ENCODE measurements at places on chromosomes 2 and 18.

DNA sequence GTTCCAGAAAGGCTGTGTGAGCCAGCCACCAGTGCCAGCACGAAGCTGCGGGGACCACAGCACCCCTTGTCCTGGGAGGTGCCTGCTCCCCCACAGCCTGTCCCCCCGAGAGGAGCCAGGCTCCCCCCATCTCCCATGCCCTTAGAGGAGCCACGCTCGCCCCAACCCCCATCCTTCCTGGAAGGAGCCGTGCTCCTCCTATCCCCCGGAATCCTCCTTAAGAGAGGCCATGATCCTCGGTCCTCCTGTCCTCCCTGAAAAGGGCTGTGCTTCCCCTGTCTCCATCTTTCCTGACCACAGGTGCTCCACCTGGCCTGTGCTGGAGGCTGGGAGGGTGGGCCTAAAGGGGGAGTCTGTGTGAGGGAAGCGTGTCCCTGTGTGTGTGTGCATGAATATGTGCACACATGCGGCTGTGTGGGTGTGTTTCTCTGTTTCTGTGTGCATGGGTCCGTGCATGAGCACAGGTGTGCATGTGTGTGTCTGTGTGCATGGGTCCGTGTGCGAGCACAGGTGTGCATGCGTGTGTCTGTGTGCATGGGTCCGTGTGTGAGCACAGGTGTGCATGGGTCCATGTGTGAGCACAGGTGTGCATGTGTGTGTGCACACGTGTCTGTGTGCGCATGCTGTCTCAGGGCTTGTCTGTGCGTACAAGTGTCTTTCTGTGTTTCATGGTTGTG, 80.3 kb downstream of the RTP5 start:
- no peak for DNase-seq

GRCh38 chr2:223055836-223056235, 3.8 kb downstream of the KCNE4 start:
- peak; percentile 31 for DNase-seq

DNA sequence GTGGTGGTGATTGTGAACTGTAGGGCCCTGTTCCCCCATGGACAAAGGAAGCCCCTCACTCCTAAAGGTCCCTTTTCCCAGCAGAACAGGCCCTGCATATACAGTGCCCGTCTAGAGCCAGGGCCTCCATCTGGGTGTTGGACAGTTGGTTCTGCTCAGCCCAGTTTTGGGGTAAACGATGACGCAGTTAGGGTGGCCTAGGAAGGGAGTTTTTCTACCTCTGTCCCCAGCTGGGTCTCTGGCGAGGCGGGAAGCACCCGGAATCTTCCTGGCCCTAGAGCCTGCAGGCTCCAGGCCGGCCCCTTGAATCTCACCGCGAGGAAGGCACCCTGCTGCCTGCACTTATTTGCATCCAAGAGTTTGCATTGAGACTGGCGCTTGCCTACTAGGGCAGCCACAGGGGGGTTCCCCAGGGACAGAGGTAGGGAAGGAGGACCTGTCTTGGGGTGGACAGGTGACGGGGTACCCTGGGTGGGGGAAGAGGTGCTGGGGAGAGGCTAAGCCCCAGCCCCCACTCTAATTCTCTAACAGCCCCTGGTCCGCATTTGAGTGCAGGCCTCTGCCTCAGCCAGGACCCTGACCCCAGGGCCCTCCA, 529 bp upstream of the MTA3 start:
- peak; percentile 1 for DNase-seq

GRCh38 chr2:208101716-208102631, 22.4 kb downstream of the CRYGD start:
- no peak for DNase-seq

DNA sequence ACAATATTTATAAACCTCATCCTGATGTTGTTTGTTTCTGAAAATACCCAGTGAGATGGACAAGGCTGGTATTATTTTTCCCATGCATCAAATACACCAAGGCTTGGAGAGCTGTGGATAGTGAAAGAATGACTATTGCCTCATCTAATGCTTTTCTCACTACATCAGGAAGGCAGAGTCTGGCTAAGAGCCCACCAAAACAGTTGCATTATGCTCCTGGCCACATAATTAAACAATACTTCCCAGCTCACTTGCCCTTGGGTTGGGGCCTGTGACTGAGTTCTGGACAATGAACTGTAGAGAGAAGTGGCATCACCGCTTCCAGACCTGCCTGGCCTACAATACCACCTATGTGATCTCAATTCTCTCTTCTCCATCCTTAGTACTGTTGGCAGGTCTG, 46.4 kb upstream of the REEP1 start:
- no peak for DNase-seq

DNA sequence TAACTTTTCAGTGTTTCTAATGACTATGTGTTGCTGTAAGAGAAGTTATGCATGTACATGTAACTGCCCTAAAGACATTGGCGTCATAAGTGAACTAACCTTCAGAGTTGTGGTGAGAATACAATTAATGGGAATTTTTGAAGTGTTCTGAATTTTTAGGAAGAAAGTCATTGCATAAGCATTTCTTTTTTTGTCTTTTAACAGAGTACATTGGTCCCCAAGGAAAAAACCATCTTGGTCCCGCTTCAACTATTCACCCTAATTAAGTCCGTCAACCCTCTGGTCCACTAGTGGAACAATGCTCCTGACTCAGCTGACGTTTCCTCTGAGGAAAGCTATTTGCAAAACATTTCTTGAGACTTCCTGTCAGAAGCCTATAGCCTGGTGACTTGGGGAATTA, 41.1 kb upstream of the VIT start:
- no peak for DNase-seq

- DNase-seq, result no peak
Observed at GRCh38 chr2:168378960-168379669, 77.0 kb upstream of the CERS6 start.

GRCh38 chr2:125855204-125855603, 800.8 kb upstream of the GYPC start:
- DNase-seq, result no peak

DNA sequence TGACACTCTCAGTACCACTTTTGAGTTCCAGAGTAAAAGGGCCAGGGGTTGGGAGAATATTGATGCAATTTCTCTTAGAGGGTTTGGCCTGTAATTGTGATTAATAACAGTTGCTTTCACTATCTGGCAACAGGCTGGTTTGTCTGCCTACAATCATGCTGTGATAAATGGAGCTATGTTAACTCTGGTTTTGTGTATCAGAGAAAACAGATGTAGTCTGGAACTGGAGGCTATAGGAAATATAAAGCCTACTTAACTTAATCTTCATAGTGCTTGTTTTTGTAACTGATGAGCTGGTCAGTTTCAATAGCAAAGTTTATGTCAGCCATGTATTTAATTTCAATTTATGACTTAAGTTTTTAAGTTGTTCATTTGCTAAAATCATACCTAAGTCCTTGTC, 138.0 kb downstream of the AGPS start:
- DNase-seq, result no peak

- no peak for DNase-seq
Observed at GRCh38 chr18:57004366-57005121, 142.3 kb upstream of the BOD1L2 start.

DNA sequence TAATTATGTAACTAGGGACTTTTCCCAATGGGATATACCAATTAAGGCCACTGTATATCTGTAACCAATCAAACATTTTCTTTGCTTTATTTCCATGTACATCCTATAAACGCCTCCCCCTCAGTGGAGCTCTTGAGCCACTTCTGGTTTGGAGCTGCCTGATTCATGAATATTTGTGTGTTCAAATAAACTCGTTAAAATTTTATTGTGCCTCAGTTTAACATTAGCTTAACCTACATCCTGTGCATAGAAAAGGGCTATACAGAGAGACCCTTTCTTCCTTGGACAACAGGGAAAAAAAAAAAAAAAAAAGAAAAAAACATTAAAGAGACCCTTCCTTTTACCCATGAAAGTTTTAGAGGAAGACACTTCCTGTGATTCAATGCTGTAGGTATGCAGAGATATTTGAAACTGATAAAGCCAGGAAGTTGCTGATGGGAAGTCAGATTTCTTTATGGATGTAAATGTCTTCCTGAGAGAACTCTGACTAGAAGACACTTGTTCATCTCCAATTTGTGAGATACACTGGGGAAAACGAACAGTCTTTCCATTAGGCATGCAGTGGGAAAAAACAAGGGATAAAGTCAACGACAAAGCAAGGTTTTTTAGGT, 614.6 kb upstream of the SOX11 start:
- DNase-seq, result no peak

DNA sequence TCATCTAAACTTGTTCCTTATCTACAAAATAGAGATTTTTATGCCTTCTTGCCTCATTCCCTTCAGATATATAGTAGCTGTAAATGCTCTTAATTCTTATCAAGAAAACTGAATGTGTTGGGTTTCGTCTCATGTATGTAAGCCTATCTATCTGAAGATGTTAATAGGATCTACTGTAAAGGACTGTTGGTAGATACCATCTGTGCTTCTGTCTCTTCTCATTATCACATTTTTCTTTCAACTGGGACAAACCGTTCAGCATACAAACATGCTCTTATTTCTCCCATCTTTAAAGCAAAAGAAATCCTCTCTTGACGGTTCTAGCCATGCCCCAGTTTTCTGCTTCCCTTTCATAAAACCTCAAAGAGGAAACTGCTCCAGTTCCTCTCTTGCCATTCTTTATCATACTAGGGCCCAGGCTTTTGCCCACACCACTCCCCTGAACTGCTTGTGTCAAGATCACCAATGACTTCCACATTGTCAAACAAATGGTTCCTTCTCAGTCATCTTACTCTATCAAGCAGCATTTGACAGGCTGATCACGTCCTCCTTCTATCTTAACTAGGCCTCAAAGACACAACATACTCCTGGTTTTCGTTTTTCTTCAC, 88.7 kb downstream of the ARHGEF33 start:
- DNase-seq, result no peak

DNA sequence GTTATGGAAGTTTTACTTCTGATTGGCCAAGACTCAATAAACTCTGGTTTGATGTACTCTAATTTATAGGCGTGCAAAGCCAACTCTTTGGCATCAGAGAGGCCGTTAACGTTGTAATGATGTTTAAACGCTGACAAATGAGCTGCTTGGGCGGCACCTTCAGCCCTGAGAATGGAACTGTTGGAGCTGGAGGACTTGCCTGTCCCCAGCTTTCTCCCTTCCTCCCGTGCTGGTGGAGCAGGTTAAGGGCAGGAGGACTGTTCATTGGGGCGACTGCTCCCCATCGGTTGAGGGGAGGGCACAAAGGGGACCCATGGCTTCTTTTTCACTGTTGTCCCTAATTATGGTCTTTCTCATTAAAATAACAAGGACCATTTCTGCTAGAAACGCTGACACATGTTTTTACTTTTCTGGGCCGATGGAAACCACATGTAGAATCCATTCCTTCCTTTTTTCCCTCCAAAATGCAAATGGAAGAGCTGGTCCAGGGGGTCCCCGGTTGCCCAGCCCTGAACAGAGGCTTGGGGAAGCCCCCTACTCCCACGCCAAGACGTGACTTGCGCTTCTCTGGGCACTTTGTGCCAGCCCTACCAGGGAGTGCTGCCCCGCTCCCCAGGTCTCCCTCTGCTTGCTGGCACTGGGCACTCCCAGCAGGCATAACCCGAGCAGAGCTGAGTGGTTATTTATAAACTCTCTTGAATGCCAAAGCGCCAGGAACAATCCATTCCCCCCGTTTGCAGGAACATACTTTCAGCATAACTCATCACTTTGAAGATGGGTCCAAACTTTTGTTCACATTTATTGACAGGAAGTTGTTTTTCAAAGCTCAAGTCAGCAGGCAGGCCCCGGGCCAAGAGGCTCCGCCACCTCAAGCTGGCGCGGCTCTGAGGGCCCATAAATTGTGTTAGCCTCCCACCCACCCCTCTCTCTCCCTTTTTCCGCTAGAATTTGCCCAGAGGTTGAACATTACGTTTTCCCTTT, 170.1 kb downstream of the ASB1 start:
- DNase-seq, result no peak

DNA sequence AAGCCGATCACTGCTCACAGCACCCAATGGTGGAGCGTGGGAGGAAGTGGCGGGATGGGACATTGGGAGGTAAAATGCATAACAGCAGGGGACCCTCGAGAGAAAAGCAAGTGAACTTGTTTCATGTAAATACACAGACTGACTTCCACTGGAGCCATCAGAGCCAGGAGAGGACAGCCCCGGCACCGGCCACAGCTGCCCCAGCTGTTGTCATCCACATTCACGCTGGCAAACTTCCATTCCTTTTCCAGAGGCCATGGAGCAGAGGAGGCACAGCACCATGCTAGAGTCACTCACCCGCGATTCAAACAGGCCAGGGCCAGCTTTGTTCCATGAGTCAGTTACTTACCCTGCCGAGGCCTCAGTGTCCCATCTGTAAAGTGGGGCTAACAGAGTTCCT, 610.9 kb upstream of the SALL3 start:
- no peak for DNase-seq

DNA sequence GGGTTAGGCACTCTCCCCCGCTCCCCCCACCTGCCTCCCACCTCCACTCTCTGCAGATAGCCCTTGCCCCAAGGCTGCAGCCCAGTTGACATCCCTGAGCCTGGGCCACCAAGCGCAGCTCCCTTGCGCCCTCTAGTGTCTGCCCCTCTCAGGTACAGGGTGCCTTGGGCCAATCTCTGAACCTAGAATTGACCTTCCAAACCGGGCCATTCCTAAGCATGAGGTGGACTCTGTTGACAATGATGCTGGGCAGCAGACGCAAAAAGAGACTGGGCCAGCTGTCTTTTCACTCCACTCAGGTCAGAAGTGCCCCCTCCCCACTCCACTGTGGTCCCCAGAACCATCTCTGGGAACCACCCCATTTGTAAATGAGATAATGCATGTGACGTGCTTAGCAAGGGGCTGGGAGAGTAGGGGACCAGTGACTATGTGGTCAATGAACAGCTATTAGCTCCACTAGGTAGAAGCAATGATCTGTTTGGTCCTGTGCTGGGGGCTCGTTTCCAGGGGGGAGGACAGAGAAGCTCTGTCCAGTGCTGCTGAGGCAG, 43.3 kb upstream of the PLB1 start:
- DNase-seq, result peak; percentile 13

DNA sequence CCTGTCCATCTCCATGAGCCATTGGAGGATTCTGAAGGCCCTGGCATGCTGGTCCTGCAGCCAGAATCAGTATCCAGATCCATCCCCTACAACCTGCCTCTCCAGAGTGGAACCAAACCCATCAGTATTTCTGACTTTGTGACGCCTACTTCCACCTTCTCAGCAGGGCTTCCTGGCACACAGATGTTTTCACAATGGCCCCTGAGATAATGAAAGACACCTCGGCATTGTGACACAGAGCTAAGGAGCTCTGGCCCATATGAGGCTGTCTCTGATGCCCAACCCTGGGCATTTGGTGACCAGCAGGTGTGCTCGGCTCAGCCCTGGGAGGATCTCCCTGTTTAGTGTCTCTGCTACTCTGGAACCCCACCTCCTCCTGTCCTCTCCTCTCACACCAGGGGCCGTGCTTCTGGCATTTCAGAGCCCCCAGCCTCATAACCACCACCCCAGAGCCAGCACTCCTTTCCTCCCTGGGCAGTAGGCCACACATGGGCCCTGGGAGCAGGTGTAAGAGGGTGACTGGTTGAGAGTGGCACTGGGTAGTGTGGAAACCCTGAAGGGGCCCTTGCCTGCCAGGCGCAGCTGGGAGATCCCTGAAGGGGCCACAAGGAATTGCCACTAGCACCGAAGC, 38.2 kb downstream of the FOSL2 start:
- no peak for DNase-seq

DNA sequence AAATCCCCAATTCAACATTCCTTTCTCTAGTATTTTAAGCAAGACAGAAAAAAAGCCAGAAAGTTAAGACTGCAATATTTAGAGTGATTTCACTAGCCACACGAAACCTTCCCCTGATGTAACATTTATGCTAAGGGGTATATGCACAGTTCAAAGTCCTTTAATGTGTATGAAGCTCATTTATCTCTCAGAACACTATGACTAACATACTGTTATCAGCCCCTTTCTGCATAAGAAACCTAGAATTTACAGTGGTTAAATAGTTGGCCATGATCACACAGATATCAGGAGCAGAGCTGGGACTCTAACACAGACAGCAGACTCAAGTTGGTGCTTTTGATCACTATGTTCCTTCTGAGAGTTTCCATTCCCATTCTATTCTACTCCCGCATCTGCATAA, 185.5 kb downstream of the CDH2 start:
- DNase-seq, result no peak

Data from NCI-H1105 (cell line).